Right cardiac atrium (tissue), 5 donors: ENCODE measurements at places on chromosomes 4 and X. TPM values are rescaled to one million over a fixed set of nuclear protein-coding genes. Genes with fewer than 3 reads are reported as not detected.

- no peak for DNase-seq
These were observed 369.5 kb upstream of the FAM241A start for GRCh38 chr4:111775556-111776297.

- DNase-seq: no peak
These were observed 1087.8 kb downstream of the C4orf33 start for GRCh38 chr4:130183766-130184165.

- DNase-seq: no peak
These were observed 629.9 kb upstream of the CT83 start for GRCh38 chrX:117092641-117093040.

Gene FAM200B
- 40.9 TPM for total RNA-seq

Gene PDZD4
- total RNA-seq: 3.6 TPM

Gene DDX60
- total RNA-seq: 9.2 TPM
